ENCODE measurements at places on chromosomes 7 and 10. TPM values are rescaled to one million over a fixed set of nuclear protein-coding genes. Genes with fewer than 3 reads are reported as not detected.

The ORAI2 gene
- total RNA-seq: 29.4 TPM

GRCh38 chr10:48899781-48900180 lies 39.9 kb downstream of the LRRC18 start:
- DNase-seq: no peak

The DNAJC12 gene
- 32.5 TPM for total RNA-seq

The SEMA3A gene
- total RNA-seq: 1.2 TPM

DNA sequence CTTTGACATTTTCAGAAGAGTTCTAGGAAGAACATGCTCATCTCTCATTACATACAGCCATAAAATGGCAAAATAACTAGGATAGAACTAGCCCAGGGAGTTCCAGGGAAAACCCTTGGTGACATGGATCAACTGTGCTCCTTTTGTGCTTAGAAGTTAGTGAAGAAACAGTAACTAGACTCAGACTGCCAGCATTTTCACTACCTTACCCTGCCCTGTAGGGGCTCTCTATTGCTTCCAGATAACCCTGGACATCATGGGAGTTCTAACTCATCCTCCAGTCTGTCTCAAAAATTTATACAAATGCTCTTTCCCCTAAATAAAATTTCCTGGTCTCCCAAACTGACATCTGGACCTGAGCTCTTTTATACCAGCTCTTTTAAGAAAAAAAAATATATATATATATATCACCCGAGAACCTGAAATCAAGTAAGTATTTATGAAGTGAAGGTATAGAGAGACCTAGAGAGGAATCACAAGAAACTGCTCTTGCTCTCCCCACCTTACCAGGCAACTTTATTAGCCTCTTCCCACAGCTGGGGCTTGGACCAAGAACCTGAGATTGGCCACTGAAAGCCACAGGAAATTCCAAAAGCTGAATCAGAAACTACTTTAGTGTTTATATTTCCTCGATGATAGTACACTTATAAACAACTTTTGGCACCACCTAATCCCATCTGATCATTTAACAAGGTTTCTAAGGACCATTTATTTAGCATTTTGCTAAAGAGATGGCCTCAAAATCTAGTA lies 101.4 kb downstream of the RELN start:
- DNase-seq: no peak

DNA sequence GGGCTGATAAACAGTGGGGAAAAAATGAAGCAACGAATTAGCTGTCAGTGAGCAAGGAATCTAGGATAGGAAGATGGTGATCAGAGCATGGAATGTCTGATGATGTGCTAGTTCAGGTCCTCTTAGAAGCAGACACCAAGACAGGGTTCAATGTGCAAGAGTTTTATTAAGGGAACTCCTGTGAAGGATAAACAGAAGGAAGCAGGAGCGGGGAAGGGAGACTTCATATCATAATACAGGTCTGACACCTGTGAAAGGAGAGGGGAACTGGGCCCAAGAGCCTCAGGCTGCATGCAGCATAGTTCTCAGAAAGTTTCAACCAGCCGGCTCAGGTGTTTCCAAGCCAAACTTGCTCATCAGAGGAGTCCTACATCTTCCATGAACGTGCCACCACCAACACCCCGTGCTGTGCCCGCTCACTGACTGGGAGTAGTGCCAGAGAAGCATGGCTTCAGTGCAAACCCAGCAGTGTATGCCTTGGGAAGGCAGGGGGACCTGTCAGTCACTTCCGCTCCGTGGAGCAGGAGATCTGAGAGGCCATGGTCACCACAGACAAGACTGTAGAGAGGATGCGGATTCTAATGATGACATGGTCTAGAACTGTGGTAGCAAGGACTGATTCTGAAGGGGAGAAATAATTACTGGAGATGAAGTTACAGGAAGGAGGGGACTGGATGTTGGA lies 45.8 kb downstream of the ZNF800 start:
- no peak for DNase-seq

- DNase-seq: no peak
These were observed 160.8 kb downstream of the CREB5 start for GRCh38 chr7:28573059-28573553.

The CCDC3 gene
- total RNA-seq: not detected

The PHYH gene
- 16.3 TPM for total RNA-seq

The EPHA1 gene
- total RNA-seq: 2.4 TPM

GRCh38 chr10:119365773-119366599 lies 158.6 kb downstream of the GRK5 start:
- no peak for DNase-seq

DNA sequence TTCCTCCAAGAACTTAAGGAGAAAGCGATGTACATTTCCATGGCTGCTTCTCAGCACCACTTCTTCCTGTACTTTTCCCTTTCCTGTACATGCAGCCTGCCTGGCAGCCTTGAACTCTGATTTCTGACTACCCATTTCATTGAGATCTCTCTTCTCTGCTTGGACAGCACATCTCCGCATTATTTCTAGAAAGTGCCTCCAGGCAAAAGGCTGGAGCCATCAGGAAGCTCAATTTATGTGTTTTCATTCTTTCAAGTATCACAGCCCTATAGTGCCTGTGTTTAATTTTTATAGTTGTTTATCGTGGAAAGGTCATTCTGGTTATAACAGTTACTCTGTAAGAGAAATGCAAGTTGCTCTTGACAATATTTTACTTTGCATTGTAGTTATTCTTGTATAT lies 688.0 kb upstream of the ANKRD30A start:
- no peak for DNase-seq

DNA sequence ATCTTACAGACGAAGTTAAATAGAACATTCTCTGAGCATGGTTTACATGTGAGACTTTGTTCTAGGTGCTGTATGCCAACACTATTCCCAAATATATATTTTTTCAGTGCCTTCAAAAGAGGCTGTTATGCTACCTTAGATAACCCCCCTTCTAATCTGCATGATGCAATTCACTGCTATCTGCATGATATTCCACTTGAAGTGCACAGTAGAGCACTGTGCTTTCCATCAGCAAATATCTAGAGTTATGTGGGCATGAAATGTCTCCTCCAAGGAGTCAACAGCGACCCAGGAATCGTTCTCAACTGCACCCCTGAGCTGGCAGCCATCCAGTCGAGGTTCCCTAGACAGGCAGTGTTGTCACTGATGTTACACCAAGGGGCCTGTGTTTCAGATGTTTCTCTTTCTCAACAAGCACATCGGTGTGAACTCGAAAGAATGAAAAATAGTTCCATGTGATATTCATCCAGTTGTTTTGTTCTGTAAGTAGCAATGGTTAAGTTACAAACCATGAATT lies 88.3 kb downstream of the PDE1C start:
- DNase-seq: no peak

- DNase-seq: no peak
These were observed 35.8 kb downstream of the ALOX5 start for GRCh38 chr10:45409782-45410181.

The ADAM22 gene
- 3.0 TPM for total RNA-seq

DNA sequence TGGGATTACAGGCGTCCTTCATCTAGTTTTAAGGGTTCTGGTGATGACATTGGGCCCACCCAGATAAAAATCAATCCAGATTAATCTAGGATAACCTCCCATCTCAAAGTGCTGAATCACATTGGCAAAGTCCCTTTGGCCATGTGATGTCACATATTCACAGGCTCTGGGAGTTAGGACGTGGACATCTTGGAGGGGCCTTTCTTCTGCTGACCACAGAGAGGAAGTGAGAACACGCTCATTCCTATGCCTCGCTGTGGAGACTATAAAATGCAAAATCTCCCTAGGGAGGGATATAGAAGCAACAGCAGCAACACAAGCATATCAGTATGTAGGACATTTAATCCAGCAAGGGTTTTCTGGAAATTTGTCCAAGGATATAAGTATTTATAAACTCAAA lies 266.0 kb upstream of the PITRM1 start:
- no peak for DNase-seq

GRCh38 chr10:101897633-101898032 lies 54.0 kb upstream of the KCNIP2 start:
- DNase-seq: no peak

GRCh38 chr10:2476218-2476811 lies 591.0 kb upstream of the PFKP start:
- no peak for DNase-seq

GRCh38 chr7:27464970-27465369 lies 197.7 kb downstream of the HIBADH start:
- no peak for DNase-seq

DNA sequence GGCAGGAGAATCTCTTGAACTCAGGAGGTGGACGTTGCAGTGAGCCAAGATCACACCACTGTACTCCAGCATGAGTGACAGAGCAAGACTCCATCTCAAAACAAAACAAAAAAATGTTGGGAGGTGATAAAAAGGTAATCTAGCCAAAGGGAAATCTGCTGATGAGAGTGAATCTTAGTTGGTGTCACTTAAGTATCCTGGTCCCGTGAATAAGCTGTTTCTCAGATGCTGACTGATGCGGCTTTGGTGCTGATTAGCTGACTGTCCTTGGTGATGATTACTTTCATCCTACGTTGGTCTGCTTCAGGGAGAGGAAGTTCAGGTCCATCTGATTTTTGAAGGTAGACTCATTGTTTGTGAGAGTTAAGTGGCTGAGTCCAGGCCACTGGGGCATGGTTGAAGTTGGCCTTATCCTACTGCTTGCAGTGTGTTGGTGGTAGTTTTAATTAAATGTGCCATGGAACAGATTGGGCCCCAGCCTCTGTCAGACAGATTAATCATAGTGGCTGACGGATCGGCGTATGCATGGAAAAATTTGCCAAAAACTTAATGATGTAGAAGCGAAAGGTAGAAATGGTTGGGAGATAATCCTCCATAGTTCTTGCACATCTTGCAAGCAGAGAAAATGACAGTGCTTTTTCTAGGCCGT lies 17.4 kb upstream of the TMEM236 start:
- DNase-seq: no peak

DNA sequence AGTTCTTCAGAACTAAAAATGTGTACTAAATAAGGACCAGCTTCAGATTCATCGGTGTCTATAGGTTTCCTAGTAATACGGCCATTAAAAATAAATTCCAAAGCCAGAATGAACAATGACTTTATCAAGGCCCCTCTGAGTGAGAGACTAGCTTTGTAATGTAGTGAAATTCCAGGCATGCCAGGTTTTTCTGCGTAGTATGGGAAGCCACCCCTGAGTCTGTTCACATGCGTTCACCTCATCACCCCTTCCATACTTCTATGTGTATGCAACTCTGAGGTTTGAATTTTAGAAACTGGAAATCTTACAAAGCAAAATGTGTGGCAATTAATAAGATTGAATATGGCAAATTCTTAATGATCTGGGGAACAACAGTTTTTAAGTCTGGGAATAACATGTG lies 24.5 kb downstream of the RNF32 start:
- DNase-seq: no peak

DNA sequence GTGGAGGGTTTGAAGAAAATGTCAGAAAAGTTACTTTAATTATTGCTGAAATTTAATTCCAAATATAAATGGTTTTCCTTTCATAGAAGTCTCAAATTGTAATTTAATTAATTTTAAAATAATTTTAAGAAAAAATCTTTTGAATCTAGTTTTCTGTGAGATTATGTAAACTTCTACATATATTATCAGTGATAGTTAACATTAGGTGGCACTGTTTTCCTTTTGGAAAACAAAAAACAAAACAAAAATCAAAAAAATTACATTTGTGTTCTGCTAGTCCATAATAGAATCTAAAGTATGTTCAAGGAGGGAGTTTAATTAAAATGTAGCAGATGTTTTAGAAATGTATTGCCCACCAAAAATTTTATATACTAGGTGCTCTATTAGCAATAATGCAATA lies 1456.7 kb downstream of the REEP3 start:
- no peak for DNase-seq

The CALML5 gene
- not detected for total RNA-seq

The COL17A1 gene
- not detected for total RNA-seq

- no peak for DNase-seq
These were observed 187.9 kb upstream of the KMT2E start for GRCh38 chr7:104826135-104826534.

GRCh38 chr10:30705101-30705624 lies 75.6 kb upstream of the LYZL2 start:
- DNase-seq: peak; percentile 53

DNA sequence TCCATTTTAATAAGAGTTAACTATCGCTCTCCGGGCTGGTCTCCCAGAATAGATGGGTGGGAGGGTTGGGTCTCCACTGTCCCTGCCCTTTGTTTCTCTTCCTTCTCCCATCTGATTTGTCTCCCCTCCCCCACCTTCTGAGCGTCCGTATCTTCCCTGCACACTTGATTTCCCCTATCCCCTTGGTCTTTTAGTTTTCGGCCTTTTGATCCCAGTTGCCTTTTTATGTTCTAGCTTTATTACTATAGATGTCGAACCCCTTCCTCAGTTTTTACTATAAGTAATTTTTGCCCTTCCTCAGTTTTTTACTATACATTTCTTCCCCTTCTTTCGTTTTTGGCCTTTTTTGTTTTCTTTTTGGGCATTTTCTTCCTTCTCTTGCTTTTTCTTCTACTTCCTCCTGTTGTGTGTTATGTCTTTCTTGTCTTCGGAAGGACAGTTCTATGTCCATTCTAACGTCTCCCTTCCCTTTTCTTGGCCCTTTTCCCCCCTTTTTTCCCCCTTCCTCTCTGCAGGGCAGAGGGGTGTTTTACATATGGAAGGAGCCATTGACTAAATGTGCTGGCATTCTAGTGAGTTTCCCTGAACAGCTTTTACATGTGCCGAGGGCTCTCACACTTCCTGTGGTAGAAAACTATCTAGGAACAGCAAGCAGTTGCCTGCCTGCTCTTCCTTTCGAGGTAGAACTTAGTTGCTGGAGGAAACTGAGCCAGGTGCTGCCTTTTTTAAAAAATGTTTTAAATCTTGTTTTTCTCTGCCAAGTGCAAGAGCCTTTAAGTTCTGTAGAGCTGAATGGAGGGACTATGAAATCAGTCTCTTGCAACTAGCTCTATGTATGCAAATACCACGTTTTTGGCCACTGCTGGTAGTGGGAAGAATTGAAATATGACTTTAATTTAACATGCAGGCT lies 2.8 kb downstream of the TET1 start:
- DNase-seq: no peak

- DNase-seq: no peak
These were observed 29.5 kb downstream of the MCM10 start for GRCh38 chr10:13190816-13191215.

The HSPA12A gene
- total RNA-seq: 0.07 TPM

DNA sequence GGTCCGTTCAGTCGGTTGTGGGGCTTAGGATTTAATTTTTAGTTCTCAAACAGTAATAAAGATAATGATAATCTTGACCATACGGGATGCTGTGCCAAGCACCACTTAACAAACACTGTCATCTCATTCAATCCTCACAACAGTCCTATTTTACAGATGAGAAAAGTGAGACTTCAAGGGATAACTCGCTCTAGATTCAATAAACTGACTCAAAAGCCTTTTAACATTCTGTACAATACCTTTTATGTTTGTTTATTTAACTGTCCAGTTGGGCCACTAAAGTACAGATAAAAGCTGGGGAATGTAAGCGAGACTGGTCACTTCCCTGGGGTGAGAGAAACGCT lies 437 bp upstream of the CFAP69 start:
- DNase-seq: no peak

The TAS2R3 gene
- total RNA-seq: 1.0 TPM

The HYAL4 gene
- not detected for total RNA-seq

Data from activated CD8-positive, alpha-beta T cell treated with anti-CD3 and anti-CD28 coated beads for 36 hours (primary cell).